ENCODE measurements at places on chromosomes 5 and 9.

- no peak for DNase-seq
These were observed 46.5 kb upstream of the MCTP1 start for GRCh38 chr5:95331358-95331757.

- DNase-seq, result no peak
These were observed 177.3 kb upstream of the ADAMTSL1 start for GRCh38 chr9:18296702-18297055.

DNA sequence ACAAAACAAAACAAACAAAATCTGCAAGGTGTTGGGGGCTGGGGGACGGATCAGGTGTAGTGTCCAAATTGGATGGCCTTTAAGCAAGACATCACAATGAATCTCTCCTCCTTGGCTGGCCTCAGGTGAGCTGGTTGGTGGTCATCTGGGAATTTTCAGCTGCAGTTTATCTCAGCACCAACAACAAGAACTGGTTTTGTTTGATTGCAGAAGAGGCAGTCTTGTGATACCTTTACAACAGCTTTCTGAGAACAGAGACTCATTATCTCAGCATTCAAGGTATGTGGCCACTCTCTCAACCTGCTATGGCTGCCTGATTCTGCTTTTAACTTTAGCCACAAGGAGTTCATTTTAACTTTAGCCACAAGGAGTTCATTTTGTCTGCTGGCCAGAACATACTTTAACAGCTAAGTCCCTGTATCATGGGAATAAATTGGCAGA lies 1543.4 kb downstream of the EFNA5 start:
- no peak for DNase-seq

GRCh38 chr9:124399968-124400940 lies 15.0 kb downstream of the PSMB7 start:
- no peak for DNase-seq

- no peak for DNase-seq
These were observed 170.4 kb downstream of the FOCAD start for GRCh38 chr9:20854444-20854843.

DNA sequence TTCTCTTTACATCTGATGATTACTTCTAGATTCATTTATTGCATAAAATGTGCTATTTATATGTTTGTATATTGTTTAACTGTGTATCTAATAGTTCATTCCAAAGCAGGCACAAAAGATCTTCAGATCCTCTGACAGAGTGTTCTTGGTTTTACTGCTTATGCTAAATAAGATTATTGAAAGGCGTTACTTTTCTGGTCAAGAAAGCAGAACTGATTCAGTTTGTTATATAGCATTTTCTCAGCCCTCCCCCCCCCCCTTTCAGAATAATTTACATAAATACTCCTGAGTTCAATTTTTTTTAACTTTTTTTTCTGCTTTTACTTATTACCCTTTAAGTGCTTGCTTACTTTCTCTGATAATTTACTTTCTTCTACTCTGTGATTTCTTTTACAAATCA lies 15.4 kb downstream of the CDC42SE2 start:
- no peak for DNase-seq

GRCh38 chr5:174777583-174777982 lies 53.2 kb downstream of the MSX2 start:
- no peak for DNase-seq

DNA sequence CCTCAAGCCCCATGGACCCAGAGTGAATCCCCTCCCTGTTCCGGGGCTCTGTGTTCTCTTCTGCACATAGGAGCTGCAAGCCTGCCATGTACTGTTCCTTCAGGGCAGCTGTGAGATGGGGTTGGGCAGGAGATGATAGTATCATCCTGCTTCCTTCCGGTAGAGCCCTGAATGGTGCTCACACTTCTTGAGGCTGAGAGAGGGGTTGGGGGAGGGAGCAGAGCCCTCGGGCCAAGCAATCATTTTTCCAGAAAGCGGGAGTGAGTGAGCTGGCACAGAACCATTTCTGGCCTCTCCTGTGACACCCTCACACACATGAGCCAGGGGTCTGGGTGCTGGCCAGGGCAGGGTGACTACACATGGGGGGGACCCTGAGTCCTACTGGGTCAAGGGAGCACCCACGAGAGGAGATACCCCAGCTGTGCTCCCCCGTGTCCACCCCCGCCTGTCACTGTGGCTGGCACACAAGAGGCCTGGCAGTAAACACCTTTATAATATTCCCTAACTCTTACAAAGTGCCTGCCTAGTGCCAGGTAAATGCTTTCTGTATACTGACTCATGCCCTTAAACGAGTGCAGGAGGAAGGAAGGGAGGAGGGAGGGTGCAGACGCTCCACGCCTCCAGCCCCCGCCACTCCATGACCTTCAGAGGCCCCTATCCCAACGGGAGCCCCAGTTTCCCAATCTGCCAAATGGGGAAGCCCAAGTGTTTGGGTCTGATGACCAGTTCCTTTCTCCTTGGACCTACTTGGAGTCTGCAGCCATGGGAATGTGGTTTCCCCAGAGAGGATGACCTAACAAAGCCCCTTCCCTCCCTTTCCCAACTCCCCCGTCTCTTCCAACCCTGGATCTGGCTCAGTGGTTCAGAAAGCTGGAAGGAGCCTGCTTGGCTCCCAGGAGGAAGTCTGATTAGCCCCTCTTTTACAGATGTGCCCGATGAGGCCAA lies 15.5 kb downstream of the AKNA start:
- peak; percentile 32 for DNase-seq

GRCh38 chr5:72647806-72648205 lies 140.6 kb upstream of the ZNF366 start:
- no peak for DNase-seq

GRCh38 chr5:165187815-165188214 lies 1682.4 kb downstream of the MAT2B start:
- DNase-seq, result no peak

GRCh38 chr5:37771731-37772130 lies 68.1 kb downstream of the GDNF start:
- DNase-seq, result no peak

DNA sequence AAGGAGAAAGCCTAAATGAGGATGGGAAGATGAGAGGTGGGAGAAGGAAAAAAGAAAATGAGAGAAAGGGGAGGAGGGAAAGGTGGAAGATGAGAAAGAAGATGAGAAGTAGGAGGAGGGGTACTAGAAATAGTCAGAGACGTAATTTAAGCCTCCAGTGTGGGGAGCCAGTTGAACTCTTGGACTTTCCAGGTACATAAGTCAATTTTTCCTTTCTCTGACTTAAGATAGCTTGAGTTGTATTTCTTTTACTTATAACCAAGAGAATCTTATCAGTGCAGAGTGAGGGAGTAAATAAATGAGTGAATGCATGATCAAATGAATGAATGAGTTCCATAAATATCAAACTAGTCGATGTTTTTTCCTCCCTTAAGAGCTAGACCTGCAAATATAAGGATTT lies 21.5 kb upstream of the WHRN start:
- DNase-seq, result no peak

DNA sequence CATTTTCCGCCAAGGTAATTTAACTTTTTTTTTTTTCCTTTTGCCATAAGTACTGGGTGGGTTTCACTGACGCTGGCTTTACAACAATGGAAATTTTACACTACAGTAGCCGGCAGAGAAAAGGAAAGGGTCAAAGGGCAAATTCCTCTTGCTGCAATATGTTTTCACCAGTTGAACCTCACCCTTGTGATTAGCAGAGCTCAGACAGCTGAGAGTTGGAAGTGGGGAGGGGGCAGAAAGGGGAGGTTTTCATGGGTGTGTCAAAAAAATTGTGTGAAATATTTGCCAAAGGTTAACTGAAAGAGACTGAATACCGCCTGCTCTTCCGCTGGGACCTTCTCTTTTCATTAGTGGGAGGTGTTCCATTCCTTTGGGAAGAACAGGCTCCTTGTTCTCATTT lies 296.9 kb downstream of the ADAMTS6 start:
- DNase-seq, result no peak

DNA sequence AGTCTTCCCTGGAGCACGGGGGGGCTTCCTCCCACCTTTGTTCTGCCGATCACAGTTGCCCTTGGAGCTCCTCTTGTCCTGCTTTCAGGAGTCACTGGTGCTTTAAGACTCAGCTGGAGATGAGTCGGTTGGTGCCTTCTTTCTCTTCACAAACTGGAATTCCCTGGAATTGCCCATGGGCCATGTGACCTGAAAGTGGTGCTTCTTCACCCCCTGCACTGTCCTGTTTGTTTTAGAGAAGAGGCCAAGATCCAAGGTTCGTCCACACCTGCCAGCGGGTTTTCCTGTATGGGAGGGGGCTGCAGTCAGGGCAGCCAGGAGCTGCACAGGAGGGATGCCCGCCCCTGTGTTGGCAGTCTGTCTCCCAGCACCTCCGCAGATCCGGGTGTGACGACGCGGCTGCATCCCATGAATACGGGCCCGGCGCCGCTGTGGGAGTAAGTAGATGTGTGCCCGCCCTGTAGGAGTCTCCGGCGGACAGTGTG lies 9.5 kb upstream of the MRPS2 start:
- no peak for DNase-seq

DNA sequence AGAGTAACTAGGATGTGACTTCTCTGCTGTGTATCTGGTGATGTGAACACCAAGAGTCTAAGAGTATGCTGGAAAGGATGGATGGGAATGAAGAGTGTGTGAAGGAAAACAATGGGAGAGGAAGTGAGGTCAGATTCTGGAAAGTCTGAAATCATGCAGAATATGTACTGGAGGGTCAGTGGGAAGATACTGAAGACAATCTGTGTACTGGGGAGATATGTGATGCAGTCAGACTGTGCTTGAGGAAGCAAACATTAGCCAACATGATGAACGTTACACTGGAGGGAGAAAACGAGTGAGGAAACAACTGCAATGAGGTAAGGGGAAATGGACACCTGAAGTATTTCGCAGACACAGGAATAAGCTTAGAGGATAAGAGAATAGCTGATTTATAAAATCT lies 105.7 kb downstream of the NR3C1 start:
- DNase-seq, result no peak

DNA sequence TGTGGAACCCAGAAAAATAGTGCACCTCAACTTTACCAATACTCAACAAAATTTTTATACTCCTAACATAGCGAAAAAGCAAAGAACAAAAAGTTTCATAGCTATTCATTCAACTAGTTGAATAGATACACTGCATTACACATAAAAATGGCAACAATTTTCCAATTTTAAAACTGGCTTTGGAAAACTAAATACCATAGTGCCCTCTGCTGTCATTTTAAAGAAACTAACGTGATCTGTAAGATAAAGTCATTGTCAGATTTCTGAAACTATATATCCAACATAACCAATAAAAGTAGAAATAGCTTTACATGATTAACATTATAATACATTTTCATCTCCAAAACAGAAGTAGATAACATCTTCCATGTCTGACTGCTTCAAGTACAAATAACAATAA lies 31.6 kb downstream of the DTWD2 start:
- DNase-seq, result peak; percentile 58

DNA sequence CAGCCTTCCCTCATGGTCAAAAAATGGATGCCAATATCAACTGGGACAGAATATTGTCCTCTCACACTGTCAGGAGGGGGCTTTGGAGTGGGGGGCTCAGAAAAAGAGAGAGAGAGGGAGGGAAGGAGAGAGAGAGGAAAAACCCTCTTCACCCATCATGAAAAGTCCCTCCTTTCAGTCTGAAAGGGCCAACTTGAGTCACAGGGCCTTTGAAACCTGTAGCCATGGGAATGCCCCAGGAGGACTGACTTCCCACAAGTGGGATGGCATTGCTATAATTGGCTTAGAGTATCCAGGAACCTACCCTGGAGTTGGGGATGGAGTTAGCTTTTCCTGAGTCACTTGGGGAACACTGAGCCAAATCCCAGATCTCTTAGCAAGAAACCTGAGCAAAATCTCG lies 41.2 kb downstream of the DNAJC21 start:
- no peak for DNase-seq

- peak; percentile 89 for DNase-seq
These were observed 44.4 kb downstream of the HMGCR start for GRCh38 chr5:75381456-75381855.

- DNase-seq, result no peak
These were observed 163.8 kb upstream of the MVB12B start for GRCh38 chr9:126162611-126163381.

DNA sequence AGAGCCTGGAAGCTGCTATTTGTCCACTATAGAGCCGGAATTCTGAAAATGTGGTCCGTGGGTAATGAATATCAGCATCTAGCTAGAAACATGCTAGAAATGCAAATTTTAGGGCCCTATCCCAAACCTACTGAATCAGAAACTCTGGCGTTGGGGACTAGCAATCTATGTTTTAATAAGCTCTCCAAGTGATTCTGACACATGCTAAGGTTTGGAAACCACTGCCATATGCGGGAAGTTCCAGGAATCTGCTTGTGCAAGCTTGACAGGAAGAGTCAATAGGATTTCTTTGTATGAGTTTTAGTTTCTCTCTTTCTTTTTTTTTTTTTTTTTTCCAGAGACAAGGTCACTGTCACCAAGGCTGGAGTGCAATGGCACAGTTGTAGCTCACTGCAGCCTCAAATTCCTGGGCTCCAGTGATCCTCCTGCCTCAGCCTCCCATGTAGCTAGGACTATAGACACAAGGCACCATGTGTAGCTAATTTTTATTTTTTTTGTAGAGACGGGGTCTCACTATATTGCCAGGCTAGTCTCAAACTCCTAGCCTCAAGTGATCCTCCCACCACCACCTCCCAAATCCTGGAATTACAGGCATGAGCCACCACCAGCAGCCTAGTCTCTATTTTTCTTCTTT lies 26.4 kb upstream of the CARNMT1 start:
- DNase-seq, result no peak

- peak; percentile 4 for DNase-seq
These were observed 1782.4 kb upstream of the WWC1 start for GRCh38 chr5:166509085-166509484.

DNA sequence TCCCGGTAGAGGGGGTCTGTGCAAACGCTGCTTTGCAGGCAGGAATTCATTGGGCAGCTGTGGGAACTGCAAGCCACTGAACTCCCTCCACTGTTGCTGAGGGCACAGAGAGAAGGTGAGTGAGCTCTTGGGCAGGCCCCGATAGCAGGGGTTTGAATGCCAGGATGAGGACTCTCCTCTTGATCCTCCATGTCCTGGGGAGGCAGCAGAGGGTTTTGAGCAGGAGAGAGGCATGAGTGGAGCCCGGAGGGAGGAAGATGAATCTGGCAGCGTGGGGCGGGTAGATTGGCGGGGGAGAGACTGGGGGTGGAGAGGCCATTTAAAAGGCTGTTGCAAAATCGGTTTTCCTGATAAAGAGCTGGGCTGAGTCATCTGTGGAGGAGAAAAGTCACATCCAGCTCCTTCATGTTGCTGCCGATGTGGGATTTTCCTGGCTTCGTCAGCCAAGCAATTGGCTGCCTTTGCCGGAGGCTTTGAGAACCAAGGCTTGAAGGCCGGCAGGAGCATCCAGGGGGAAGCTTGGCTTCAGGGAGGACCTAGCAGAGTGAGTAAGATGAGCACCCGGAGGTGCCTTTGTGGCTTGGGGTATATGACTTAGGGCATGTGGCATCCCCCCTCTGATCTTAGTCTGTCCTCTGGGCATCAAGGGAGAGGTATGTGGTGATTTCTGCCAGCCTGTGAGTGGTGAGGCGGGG lies at the start of gene SYNPO:
SYNPO (plus strand) TSS at position 350 of the 695 bp plus-strand sequence. CDS start 7,616 bp downstream, outside the sequence.
- no peak for DNase-seq

Measured in hematopoietic multipotent progenitor cell treated with erythropoietin and hydrocortisone succinate and interleukin-3 and kit ligand, for 8 days (in vitro differentiated cells).